ENCODE measurements at places on chromosomes 16 and 17. TPM values are rescaled to one million over a fixed set of nuclear protein-coding genes. Genes with fewer than 3 reads are reported as not detected.

CLDN9 gene
- not detected for total RNA-seq

DNA sequence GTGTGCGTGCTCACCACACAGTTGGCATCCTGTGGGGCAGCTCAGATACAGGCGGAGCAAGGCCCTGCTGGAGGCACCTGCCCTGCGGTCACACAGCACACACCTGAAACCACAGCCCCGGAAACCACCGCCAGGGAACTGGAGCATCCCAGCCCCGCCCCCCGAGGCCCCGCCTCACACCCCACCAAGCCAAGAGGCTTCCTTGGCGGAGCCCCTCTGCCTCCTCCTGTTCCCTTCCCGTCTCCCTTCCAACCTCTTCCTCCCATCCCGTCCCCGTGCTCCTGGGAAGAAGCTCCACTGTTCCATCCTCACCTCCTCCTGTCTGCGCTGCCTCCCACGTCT lies 205.5 kb downstream of the NTN1 start:
- no peak for DNase-seq

DNA sequence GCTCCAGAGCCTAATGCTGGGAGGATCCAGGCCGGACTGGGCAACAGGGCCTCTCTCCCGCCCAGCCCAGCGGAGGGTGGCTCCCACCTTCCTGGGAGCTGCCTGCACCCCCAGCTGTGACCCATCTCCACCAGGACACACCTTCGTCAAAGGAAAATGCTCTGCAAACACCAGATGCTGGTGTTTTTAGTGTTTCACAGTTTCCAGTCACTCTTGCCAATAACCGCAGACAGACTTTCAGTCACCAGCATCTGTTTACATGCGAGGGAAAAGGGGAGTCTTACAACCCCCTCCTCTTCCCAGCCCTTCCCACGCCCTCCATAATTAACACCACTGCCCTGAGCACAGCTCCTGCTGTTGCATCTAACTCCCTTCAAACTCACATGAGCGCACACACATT lies 25.3 kb downstream of the KLHDC4 start:
- no peak for DNase-seq

CCDC182 gene
- not detected for total RNA-seq

DNA sequence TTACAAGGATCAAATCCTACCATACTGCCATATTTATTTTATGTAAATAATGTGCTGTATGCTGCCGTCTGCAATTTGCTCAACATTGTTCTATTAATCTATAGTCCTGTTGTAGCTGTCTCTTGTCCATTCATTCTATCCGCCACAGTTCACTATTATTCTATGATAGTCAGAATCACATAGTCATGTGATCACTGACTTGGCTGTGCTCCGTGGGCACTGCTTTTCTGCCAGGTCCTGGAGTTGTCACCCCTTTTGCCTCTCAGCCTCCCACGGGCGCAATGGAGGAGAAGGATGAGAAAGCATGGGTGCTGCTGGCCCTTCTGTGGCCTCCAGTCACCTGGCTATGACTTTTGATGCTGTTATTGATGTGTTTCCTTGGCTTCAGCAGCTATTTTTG lies 37.3 kb upstream of the ANKFY1 start:
- no peak for DNase-seq

DNA sequence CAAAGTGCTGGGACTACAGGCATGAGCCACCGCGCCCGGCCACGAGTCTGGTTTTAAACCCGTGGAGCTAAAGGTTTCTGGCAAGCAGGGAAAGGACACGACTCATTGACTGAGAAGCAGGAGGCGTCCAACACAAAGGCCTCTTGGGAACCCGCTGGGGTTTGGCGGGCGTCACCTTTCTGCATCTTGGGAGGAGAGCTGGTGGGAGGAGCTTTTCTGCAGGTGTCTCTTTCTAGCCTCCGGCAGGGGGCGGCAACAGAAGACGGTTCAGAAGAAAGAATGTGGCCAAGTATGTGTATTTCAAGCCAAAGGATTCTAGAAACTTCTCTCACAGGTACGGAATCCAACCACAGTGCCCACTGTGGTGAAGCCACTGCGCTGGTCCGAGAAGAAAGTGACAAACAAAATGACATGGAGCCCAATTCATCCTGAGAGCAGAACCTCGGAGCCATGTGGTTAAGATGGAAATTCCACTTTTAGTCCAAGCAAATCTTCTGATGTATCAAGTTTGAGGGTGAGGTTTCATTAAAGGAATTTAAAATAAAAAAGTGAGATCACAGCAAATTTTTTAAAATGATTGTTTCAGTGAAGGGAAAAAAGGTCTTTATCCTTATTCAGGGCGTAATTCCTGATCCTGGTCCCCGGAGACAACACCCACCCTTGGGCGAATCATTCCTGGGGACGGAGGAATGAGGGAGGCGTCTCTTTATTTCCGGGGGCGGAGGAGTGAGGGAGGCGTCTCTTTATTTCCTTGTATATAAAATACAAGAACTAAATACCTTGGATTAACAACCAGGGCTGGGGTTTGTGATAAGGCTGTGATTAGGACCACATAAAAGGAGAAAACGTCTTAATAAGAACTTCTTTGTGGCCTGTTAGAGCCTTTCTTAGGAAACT lies 97.6 kb downstream of the MRM3 start:
- DNase-seq, result peak; percentile 61

DNA sequence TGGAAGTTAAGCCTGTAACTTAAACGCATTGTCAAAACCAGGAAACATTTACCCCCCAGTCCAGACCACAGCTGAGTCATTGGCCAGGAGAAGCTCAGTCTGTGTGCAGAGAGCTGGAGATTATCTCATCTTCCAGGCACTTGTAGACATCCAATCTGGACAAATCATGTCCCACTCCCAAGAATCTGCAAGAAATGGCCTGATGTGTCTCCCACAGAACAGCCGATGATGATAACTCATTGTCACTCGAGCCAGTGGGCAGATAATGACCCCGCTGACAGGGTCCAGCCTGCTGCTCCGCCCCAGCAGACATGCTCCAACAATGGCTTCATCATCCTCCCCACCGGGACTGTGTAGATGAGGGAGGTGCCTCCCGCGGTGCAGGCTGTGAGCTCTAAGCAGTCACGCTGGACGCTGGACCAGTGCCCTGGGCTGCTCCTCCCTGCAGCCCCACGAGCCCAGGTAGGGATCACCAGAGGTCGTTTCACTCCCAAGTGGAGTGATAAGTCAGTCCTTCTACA lies 322.5 kb downstream of the C16orf95 start:
- DNase-seq, result peak; percentile 85

DNA sequence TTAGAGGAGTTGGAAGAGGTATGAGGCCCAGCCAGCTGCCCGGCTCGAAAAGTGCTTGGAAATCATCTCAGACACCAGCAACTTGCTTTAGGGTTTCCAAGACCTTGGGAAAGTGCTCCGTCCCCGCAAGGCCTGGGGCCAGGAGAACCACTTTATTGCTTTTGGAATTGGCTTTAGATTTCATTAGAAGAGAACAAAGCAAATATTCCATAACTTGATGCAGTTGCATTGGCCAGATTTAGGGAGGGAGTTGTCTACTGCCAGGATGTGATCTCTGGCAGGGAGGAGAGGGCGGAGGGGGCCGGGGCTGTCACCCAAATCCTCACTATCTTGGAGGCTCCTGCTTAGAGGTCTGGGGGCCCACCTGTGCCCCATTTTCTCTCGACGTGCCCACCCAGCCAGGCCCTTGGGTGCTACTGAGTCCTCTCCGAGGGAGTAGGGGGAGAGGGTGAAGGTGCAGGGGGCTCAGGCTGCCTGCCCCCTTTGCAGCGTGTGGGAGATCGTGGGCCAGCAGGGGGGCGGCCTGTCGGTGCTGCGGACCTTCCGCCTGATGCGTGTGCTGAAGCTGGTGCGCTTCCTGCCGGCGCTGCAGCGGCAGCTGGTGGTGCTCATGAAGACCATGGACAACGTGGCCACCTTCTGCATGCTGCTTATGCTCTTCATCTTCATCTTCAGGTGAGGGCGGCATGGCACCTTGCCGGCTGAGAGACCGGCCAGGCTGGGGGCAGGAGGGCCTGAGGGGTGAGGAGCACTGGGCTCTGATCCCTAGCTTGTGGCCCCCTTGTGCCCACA lies 30.6 kb downstream of the CACNA1G start:
- no peak for DNase-seq

ATMIN gene
- 34.7 TPM for total RNA-seq

RNF222 gene
- total RNA-seq, result not detected

DNA sequence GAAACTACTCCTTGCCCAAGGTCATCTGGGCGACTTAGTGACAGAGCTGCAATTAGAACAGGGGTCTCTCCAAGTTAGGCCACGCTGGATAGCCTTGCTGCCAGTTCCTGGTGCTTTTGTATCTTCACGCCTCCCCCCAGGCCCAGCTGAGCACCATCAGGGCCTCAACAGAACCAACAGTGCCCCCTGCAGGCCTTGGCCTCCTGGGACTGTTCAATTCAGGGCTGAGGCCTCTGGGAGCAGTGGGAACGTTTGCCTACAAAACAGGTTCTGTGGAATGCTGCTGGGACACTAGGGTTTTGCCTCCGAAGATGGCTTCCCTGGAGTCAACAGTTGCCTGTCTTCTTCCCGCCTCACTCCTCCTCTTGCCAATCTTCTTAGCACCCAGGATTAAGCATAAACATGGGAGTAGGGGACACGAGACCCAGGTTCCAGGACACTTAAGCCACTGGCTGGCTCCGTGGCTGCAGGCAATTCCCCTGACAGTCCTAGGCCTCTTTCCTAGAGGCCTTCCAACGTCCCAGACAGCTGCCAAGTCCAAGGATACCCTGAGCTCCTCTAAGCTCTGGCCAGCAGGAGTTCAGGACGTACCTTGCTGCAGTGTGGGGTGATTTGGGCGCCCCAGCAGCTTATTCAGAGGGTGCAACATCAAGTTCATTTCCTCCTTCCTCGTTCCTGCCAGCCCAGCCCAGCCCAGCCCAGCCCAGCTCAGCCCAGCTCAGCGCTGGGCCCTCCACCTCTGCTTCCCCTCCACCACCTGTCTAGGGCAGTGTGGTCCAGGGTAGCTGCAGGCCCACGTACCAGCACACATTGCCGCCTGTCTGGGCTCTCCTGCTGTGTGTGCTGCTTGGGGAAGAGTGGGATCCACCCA lies 246.6 kb upstream of the RPL38 start:
- DNase-seq, result peak; percentile 33

DNA sequence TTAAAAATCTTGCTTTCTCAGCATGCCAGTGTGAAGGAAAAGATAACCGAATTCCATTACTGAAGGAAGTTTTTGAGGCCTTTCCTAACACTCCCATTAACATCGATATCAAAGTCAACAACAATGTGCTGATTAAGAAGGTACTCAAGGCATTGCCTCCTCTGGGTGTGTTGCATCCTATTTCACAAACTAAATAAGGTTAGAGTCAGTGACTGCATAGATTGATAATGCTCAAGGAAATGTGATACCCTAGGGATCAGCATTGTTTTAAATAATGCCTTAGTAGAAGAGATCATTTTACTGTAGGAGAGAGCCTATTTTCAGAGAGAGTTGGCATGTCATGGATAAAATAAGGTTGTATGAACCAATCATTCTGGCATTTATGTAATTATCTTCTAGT lies 36.8 kb downstream of the GDPD1 start:
- no peak for DNase-seq

DNA sequence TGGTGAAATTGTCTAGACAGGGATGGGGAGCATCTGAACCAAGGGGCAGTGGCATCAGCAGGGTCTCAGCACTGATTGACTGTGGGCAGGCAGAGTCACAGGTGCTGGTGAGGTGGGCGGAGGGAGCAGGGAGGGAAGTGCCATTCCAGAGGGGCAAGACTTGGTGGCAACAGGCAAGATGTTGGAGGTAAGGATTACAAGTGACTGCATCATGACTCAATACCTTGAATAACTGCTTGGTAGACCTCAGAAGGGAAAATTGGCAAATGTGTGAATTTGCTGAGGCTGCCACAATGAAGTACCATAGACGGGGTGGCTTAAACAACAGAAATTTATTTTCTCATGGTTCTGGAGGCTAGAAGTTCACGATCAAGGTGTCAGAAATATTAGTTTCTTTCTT lies 419.1 kb downstream of the HS3ST3B1 start:
- no peak for DNase-seq

- DNase-seq, result no peak
Measured at GRCh38 chr16:64313726-64314125, 808.1 kb downstream of the CDH11 start.

KRTAP2-2 gene
- not detected for total RNA-seq

- peak; percentile 33 for DNase-seq
Measured at GRCh38 chr17:9522074-9522473, 53.5 kb downstream of the STX8 start.

- DNase-seq, result peak; percentile 59
Measured at GRCh38 chr17:38867968-38868816, 1.7 kb upstream of the LASP1 start.

- DNase-seq, result no peak
Measured at GRCh38 chr17:6313835-6314234, 121.1 kb downstream of the AIPL1 start.

GRCh38 chr17:29649359-29649758 lies 26.6 kb upstream of the CORO6 start:
- DNase-seq, result no peak

- no peak for DNase-seq
Measured at GRCh38 chr17:18315562-18315922, 449 bp downstream of the SMCR8 start.

- no peak for DNase-seq
Measured at GRCh38 chr17:51142597-51142996, 10.8 kb upstream of the NME1 start.

DNA sequence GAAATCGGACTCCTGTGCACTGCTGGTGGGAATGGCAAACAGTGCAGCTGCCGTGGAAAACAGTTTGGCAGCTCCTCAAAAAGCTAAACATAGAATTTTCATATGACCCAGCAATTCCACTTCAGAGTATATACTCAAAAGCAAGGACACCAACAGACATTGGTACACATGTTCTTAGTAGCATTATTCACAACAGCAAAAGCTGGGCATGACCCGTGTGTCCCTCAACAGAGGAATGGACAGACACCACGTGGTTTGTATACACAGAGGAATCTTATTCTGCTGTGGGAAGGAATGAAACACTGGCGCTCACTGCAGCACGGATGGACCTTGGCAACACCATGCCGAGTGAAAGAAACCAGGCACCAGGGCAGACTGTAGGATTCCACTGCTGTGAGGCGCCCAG lies 16.0 kb downstream of the NPTX1 start:
- no peak for DNase-seq

KATNB1 gene
- 44.7 TPM for total RNA-seq

DNA sequence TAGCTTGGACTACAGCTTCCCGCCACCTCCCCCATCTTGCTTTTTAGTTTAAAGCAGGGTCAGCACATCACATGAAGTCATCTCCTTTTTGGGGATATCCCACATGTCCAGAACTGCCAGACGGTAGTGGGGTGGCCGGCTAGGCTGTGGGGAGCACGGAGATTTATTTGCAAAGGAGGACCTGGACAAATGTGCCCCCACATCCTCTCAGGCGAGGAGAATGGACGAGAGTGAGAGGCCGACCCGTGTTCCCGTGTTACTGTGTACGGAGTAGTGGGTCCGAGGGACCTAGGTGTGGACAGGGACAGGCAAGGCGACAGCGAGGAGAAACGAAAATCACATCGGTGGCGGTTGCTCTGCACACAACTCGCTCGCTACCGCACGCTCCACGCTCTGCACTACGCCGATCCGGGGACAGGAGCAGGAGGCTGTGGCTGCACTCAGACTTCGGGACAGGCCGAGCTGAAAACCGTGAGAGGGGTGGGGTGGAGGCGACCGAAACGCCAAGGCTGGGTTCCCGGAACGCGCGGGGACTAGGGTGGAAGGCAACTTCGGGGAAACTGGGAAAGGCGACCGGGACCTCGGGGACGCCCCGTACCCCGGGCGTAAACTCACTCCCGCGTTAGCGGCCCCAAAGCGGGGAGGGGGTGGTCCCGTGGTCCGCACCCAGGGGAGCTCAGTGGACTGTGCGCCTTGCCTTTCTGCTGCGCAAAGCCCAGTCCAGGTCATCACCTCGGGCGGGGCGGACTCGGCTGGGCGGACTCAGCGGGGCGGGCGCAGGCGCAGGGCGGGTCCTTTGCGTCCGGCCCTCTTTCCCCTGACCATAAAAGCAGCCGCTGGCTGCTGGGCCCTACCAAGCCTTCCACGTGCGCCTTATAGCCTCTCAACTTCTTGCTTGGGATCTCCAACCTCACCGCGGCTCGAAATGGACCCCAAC lies at the start of gene MT1A:
TSS of gene MT1A (plus strand) at position 853 of the 937 bp plus-strand sequence. CDS start at position 926, 73 bp downstream.
- DNase-seq, result no peak

Data from HT1080 (cell line).